ENCODE measurements at places on chromosomes 16 and 17.
A peak's percentile ranks its signal among the peaks of the same experiment; 100 is the strongest.

DNA sequence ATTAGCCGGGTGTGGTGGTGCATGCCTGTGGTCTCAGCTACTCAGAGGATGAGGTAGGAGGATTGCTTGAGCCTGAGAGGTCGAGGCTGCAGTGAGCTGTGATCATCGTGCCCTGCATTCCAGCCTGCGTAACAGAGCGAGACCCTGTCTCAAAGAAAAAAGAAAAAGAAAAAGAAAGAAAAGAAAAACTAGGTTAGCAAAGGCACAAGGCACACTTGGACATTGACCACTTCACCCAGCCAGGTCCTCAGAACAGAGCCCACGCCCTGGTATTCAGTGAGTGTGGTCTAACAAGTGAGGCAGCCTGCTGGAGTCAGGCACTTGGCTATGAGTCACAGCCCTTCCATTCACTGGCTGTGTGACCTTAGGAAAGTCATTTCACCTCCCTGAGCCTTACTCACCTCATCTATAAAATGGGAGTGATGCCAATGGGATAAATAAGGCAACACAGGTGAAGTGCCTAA, 10.4 kb downstream of the MILR1 start:
- peak; percentile 72 for DNase-seq

- no peak for DNase-seq
These were observed 19.3 kb upstream of the SLC35G3 start for GRCh38 chr17:35213412-35213940.

- DNase-seq: peak; percentile 74
These were observed 166.9 kb downstream of the LGALS9B start for GRCh38 chr17:20300436-20300934.

DNA sequence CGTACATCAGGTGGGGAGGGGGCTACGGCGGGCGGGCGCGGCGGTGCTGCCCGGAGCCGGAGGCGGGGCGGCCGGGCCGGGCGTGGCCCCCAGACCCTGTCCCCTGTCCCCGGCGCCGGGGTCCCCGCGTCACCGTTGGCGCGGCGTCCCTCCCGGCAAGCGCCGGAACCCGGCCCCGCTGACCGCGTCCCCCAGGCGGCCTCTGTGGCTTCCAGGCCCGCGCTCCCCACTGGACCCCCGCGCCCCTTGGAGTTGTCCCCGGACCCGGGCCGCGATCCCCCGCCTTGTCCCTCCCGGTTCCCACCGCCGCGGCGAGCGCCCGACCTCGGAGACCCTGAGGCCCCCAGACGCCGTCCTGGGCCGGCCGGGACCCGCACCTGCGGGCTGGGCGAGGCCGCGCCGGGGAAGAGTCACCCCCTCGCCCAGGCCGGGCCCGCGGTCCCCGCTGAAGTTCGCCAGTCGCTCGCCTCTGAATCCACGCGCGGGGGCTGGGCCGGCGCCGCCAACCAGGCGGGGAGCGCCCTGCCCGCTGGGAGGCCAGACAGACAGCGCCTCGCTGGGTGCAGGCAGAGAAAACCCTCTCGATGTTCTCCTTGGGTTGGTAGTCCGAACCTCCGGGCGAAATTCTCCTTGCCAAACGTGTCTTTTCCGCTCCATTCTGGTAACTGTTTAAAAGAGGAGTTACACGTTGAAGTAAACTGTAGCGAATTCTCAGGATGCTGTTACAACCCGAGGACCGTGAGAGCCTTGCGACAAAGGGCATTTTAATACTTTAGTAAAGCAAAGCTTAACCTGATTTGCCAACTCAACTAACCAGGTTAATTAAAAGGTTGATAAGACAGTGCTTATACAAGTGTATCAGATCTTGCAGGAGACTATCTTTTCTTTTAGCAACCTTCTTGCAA, 761 bp downstream of the GAN start:
- peak; percentile 79 for DNase-seq

GRCh38 chr17:37322106-37322505, 53.7 kb upstream of the C17orf78 start:
- DNase-seq: no peak

GRCh38 chr17:68737761-68738443, 136.7 kb upstream of the FAM20A start:
- DNase-seq: no peak

GRCh38 chr17:2172077-2172851, 117.4 kb downstream of the HIC1 start:
- peak; percentile 76 for DNase-seq

- DNase-seq: no peak
These were observed 12.3 kb downstream of the CPNE2 start for GRCh38 chr16:57104706-57105105.

DNA sequence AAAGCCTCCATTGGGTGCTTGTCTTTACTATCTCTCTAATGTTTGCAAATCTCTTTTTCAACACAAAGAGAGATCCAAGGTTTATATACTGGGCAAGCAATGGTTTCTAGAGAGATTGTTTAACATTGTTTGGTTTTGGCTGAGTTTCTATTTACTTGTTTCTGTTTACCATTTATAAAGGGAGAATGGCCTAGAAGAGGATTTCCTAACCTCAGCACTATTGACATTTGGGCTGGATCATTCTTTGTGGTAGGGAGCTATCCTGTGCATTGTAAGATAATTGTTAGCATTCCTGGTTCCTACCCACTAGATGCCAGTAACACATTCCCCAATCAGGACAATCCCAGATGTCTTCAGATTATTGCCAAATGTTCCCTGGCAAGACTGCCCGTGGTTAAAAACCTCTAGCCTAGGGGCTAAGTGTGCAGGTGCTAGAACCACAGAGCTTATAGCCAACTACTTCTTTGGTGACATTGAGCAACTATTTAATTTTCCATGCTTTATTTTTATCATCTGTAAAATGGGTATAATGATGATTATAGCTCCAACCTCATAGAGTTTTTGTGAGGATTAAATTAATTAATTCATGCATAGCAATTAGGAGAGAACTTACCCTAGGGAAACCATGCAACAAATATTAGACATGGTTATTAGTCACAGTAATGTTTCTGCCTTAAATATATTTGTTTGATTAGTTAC, 413.9 kb upstream of the MAF start:
- no peak for DNase-seq

- peak; percentile 47 for DNase-seq
These were observed 10.5 kb downstream of the FTO start for GRCh38 chr16:53714205-53715022.

DNA sequence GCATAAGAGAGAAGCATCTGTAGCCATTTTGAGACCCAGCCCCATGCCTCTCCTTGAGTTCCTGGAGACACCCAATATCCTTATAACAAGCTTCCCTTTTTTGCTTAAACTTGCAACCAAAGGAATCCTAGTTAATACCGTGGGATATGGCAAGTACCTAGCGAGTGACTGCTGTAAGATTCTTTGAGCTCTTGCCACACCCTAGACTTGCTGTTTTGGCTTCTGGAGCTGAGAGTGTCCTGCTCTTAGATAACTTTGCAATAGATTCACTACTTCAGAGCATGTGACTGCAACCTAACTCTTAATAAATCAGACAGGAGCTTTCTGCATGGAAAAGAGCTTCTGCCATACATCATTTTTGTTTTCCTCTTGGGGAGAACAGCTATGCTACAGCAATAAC, 58.3 kb downstream of the AKAP1 start:
- DNase-seq: no peak

GRCh38 chr17:43733956-43734355, 24.6 kb downstream of the SOST start:
- DNase-seq: no peak

DNA sequence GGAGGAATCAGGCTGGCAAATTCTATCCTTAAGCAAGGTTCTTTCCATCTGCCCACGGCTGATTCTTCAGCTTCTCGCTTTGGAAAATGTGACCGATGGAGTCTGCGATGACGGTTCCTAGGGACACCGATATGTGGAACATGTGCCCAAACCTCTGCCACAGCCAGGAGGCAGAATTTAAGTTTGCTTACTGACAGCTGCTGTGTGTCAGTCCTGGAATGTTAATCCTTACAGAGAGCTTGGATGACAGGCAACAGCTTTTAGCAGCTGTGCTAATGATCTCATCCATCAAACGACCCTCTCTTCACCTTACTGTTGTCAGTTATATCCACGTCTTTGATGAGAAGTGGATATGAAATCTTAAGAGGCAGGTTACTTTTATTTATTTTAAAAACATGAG, 11.4 kb upstream of the MYH13 start:
- peak; percentile 20 for DNase-seq

- no peak for DNase-seq
These were observed 68.8 kb upstream of the HSBP1 start for GRCh38 chr16:83738923-83739503.

DNA sequence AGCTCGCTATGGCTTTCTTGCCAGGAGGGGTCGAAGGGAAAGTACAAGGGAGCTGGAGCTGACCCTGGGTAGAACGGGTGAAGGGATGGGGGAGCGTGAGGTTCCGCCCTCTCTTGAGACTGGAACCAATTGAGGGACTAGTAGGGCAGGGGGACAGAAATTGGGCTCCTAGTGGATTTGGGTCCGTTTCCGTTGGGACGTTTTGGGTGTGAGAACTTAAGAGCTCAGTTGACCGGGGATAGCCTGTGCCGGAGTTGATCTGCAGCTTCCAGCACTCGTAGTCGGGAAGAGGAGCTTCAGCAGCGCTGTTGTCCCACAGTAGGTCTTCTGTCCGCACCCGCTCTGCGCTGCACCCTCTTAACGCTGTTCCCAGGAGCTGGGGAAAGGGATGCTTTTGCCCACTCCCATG, 481 bp downstream of the CNTROB start:
- DNase-seq: peak; percentile 38

- DNase-seq: no peak
These were observed 9.1 kb upstream of the BLMH start for GRCh38 chr17:30300818-30301217.

GRCh38 chr17:78419970-78420815, 41.7 kb downstream of the PGS1 start:
- peak; percentile 57 for DNase-seq

GRCh38 chr17:17710728-17711541, 29.7 kb downstream of the RAI1 start:
- DNase-seq: peak; percentile 89

GRCh38 chr17:44502598-44503146, 534 bp downstream of the GPATCH8 start:
- DNase-seq: no peak

GRCh38 chr16:270381-271255, 5.1 kb downstream of the RGS11 start:
- no peak for DNase-seq

- no peak for DNase-seq
These were observed 85.5 kb downstream of the WWP2 start for GRCh38 chr16:69847643-69848042.
